Right ventricle myocardium superior (tissue), 1 donor: ENCODE measurements at places on chromosomes 1 and 21.

DNA sequence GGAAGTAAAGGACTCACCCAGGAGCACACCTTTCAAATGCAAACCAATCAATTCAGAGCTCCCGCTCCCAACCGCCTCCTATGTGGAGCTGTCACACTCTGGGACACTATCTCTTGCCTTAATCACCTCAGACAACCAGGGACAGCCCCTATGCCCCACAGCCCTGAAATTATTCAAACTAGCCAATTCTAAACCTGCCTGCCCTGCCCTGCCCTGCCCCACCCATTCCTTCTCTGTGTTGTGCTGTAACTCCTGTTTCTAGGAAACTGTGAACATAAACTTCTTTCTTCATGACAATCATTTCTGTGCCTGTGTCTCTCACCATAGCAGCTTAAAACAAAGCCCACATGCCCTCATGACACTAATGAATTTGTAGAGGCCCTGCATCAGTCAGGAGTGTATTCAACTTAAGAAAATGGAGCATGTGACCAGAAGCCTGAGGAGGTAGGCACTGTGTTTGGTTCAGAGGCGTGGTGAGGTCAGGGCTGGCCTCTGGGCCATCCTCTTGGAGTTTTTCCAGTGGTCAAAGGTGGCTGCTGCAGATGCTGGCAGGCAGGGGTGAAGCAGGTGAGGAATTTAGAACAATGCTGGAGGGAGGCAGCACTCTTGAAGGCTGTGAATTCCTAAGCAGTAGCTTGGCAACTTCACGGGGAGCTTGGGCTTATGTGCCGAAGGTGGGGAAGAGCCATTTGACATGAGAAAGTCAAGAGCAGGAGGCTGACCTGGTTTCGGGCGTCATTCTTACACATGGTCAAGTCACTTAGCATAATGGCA is 74.5 kb downstream of the RHOU start:
- no peak for DNase-seq

- no peak for DNase-seq
Observed at GRCh38 chr1:91736146-91736714, 149.7 kb downstream of the TGFBR3 start.

DNA sequence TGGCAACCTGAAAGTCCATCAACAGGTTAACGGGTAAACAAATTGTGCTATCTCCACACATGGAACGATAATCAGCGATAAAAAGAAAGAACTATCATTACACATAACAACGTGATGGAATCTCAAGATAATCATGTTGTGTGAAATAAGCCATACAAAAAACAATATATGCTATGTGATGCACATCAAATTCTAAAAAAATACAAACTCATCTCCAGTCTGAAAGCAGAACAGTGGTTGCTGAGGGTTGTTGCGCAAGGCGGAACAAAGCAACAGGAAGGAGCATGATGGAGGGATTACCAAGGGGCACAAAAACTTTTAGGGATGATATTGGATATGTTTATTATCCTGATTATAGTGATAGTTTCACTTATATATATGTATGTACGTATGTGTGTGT is 324.8 kb downstream of the VAV3 start:
- DNase-seq, result peak; percentile 29

DNA sequence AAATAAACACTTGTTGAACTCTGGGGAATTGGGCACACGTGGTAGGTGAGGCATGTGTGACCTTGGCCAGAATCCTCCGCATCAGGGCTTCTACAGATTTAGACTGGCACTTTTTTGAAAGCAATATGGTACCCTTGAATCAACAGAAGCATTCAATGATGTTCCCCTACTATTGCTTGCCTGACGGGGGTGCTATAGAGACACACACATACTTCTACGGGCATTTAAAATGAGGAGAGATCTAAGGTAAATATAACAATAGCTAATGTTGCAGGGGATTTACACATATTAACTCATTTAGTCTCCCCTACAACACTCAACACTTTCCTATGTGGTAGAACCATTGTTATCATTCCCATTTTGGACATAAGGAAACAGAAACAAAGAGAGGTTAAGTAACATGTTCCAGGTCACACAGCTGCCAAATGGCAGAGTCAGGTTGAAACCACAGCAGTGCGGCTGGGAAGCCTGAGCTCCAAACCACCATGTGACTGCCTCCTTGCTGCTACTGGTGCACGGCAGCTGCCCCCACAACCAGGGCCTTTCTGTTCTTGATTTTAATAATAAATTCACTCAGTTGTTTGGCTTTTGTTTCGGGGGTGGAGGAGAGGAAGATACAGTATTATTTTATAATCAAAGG is 147.4 kb downstream of the ZNF281 start:
- no peak for DNase-seq

- no peak for DNase-seq
Observed at GRCh38 chr21:46058431-46059145, 39.3 kb upstream of the COL6A2 start.

DNA sequence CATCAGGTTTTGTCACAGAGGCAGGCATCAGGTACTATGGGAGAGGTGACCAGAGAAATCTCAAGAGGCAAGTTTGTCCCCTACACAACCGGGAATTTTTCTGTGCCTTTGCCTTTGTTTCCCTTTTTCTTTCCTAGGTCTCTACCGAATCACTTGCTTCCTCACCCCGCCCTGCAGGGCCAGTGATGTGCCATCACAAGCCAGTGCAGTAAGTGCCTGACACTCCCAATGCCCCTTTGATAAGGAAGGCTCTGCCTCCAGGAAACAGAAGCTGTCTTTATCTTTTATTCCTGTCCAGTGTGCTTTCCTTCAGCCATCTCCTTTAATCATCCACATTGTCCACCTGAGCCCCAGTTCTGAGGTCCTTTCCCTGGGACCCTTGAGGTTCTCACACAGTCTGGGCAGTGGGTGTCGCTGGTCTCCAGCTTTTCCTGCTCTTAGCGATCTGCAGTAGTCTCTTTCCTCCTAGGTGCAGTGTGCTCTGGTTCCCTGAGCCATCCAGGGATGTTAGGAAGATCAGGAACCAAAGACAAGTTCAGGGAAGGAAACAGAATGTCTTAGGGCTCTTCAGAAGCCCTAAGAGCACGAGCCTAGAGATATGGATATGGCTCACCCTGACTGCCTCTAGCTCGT is 36.6 kb downstream of the GJA5 start:
- peak; percentile 52 for DNase-seq

DNA sequence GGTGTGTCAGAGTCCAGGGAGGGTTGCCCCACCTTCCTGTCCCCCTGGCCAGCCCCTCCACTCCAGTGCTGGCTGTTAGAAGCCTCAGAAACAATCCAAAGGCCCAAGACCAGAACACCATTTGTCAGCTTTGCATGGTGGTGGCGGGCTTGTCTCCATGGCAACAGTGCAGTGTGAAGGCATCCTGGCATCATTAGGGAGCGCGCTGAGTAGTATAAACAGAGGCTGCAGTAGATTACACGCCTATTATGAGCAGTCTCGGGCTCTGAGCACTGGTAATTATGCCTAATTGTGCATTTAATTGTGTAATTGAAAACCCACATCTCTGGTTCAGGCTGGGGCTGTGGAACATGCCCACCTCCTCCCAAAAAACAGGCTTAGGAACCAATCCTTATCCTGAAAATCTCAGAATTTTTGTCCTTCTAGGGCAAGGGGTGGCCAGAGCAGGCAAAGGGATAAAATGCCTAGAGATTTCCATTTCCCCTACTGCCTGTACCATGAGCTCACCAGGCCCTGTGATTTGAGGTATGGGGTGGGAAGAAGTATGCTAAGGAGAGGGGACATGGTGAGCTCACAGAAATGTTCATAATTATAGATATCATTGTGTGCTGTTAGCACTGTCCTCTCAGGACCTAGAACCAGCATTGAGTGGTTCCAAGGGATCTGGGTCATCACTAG is 11.7 kb downstream of the NKAIN1 start:
- DNase-seq, result no peak

DNA sequence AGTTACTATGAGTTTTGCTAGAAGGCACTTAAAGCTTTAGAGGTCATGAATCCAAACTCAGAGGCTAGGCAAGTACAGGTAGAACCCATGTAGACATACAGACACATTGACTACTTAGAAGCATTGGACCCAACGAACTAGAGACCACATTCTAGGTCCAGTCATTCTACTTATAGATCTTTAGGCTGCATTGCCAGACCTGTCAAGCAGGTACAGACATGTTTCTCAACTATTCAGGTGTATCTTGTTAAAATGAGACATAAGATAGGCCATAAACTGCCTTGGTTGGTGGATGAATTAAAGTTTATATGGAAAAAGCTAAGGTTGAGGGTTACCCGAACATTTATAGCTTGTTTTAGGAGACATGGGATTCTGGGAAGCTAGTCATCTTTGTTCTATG is 6.5 kb downstream of the ZP4 start:
- no peak for DNase-seq

GRCh38 chr1:5944843-5945167 is 47.4 kb downstream of the NPHP4 start:
- DNase-seq, result no peak

- DNase-seq, result no peak
Observed at GRCh38 chr1:25869909-25870606, 5.5 kb downstream of the PAQR7 start.

GRCh38 chr1:107339775-107340174 is 198.9 kb downstream of the NTNG1 start:
- DNase-seq, result no peak

GRCh38 chr1:61980561-61980960 is 214.1 kb upstream of the L1TD1 start:
- no peak for DNase-seq

DNA sequence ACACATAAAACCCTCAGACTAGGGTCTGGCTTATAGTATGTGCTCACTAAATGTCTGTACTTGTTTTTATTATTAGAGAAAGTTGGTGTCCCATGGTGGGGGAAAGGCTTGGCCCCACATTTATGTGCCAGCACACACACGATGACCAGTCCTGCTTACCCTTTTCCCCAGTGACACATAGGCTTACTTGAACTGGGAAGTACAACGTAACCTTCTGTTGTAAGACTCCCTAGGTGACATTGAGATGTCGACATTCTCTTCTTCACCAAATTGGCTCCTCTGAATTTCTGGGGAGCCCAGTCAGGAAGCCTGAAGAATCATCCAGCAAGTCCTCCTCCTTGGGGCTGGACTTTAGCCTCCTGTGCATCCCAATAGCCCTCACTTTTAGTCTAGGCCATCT is 1.7 kb upstream of the MECR start:
- DNase-seq, result no peak

DNA sequence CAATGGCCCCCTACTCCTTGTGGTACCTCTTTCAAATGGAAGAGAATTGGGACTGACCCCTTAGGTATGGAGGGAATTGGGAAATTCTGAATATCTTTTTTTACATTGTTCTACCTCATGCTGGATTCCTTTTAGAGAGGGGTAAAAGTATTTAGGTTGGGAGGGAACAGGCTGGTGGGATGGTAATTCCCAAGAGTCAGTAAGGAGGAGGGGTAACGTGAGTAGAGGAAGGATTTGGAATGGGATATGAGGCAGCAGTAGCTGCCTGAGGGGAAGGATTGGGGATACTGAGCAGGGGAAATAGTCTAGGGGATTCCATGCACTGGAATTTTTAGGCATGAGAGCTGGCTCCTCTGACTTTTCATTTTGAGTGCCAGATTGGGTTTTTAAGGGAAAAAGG is 3.8 kb upstream of the AADACL3 start:
- DNase-seq, result no peak
